Stimulated activated CD4-positive, alpha-beta T cell treated with anti-CD3 and anti-CD28 coated beads, Interleukin-1b, Interleukin-23, amount 100 ng/mL, for 48 hours (primary cell): ENCODE measurements at places on chromosomes 13 and 19.

DNA sequence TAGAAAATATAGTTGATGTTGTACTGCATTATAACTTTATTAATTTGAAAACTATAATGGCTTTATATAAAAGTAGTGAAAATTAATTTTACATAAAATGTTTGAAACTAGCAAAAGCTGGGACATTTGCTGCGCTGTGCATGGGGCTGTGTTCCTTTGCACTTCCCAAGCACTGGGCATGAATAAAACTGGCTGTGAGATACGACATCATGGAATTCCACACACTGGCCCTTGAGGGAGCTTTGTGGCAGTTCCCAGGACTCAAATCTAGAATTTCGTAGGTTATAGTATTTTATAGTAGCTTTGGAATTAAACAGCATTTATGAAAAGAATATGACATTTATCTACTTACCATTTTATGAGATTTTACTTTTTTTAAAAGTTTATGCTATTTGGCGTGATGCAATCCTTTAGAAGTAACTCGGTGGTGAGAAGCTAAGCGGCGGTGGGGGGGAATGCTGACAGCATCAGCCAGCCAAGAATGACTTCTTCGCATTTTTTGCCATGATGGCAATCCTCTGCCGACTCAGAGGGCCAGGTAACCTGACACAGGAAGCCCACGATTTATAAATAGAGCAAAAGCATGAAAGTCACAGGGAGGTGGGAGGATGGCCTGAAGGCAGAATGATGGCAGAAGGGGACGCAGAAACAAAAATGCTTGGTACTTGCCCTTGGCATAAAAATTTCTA lies 553.5 kb downstream of the MYO16 start:
- DNase-seq = no peak

GRCh38 chr13:97130190-97130589 lies 91.9 kb upstream of the MBNL2 start:
- no peak for DNase-seq

- DNase-seq = no peak
Observed at GRCh38 chr19:18895824-18896341, at the start of gene CERS1. TSS of gene CERS1 (minus strand) at chr19:18896158. CDS start at chr19:18896072, 86 bp downstream.

DNA sequence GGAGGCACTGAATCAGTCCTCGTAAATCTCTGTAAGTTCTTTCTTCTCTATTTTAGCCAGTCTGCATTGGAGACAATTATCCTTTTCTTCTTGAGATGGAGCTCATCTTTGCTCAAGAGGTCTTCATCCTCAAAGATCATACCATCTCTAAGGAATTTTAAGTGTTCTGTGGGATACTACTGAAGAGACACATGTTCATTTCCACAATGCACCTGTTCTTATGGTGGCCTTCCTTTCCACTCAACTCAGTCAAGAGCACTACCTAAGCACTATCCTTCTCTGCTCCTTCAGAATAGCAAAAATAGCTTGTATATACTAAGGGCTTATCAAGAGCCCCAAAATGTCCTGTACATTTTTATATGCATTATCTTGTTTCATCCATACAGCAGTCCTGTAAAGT lies 214.0 kb downstream of the KLF5 start:
- DNase-seq = no peak

DNA sequence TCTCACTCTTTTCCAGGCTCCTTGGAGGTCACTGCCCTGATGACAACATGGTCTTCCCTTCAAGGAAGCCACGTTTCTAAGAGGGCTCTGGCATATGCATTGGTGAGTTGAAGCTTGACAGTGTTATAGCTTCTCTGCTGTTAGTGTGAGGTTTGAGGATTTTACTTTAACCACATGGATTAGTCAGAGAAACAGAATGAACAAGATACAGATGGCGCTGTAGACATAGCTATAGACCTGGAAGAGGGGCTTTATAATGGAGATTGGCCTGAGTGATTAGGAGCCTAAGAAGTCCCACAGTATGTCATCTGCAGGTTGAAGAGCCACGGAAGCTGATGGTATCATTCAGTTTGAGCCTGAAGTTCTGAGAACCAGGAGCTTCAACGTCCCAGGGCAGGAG lies 18.4 kb upstream of the URI1 start:
- no peak for DNase-seq

GRCh38 chr19:12774588-12775555 lies at the start of gene HOOK2:
TSS of gene HOOK2 (minus strand) at chr19:12775552. CDS start at chr19:12775449, 103 bp downstream.
- no peak for DNase-seq

- peak; percentile 49 for DNase-seq
Observed at GRCh38 chr19:53132141-53132991, at the start of gene ZNF415. TSS of gene ZNF415 (minus strand) at chr19:53132910. CDS start at chr19:53122676, 10,234 bp downstream.

- no peak for DNase-seq
Observed at GRCh38 chr19:50501186-50501567, 9.8 kb downstream of the JOSD2 start.

GRCh38 chr19:14349426-14349825 lies 31.8 kb upstream of the ADGRE5 start:
- no peak for DNase-seq

DNA sequence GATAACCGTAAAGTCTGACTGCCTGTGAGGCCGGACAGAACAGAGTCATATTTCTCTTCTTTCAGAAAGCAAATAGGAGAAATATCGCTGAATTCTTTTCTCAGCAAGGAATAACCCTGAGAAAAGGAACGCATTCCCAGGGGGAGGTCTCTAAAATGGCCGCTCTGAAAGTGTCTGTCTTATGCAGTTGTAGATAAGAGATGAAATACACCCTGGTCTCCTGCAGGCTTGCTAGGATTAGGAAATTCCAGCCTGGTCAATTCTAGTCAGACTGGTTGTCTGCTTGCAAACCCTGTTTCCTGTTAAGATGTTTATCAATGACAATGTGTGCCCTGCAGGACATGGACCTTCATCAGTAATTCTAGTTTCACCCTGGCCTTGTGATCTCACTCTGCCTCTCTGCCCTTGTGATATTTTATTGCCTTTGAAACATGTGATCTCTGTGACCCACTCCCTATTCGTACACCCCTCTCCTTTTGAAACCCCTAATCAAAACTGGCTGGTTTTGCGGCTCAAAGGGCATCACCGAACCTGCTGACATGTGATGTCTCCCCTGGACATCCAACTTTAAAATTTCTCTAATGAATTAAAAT lies 934.8 kb upstream of the SPRY2 start:
- no peak for DNase-seq

DNA sequence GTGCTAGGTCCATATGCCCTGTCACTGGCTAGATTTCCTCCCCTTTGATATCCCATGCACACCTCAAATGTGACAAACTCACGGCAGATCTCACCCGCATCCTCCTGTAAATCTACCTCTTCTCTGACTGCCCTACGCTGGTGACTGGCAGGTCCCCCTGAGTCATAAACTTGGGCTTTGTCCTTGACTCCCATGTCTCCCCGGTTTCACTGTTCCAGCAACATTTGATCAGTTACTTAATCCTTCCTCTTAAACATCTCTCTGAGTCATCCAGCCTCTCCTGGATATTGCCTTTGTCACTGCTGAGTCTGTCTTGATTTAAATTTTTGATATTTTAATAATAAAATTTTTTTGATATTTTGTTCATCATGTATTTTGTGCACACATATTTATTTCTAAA lies 26.5 kb downstream of the FAM216B start:
- no peak for DNase-seq

DNA sequence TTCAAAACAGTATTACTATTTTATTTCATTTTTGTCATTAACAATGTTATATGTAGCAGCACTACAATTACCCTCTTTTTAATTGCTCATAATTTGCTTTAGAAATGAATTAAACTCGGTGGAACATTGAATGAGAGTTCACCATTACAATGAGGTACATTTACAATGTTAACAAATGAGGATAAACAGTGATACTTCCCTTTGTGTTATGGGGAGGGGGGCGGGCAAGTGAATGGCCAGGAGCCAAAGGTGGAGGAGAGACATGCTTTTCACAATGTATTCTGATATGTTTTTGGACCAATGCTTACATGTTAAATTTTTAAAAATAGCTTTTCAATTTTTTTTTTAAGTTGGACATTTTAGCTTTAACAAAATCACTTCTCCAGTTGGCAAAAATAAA lies 34.2 kb downstream of the NALCN start:
- no peak for DNase-seq

- DNase-seq = peak; percentile 10
Observed at GRCh38 chr19:43700395-43701000, 15.4 kb upstream of the IRGC start.

GRCh38 chr19:32902448-32902847 lies 32.9 kb upstream of the SLC7A9 start:
- no peak for DNase-seq

DNA sequence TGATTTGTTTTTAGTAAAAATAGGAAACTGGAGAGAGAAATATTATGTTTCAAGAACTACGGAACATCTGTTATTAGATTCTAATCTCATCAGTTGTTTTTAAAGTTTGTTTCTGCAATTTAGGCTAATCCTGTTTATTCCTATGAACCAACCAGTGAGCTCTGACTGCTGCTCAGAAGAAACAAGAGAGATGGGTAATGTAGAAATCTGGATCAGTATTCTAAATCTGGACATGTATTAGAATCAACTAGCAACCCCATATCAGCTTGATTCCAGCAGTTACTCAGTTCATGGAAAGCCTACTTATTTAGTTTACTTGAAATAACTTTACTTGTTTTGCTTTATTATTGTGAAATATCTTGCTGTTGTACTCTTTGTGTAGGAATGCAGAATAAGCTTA lies 115.2 kb downstream of the TNFRSF19 start:
- DNase-seq = no peak

GRCh38 chr19:2613507-2614295 lies 88.8 kb downstream of the GNG7 start:
- peak; percentile 65 for DNase-seq

- peak; percentile 57 for DNase-seq
Observed at GRCh38 chr19:35557539-35558399, 5.7 kb downstream of the ATP4A start.

DNA sequence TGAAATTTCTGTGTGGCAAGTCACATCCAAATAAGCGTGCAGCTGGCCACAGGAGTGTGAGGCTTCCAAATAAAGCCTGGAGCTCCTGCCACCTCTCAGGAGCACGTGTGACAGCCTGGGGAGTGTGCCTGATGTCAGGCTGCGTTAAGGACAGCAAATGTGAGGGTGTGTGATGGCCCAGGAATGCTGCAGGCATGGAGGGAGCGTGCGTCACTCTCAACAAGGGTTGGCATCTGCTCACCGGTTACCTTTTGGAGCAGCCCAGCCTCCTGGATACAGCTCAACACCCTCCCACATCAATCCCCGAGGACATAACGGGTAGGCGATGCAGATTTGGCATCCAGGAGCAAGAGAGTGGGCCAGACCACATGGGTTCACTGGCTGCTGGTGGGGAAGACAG lies 19.0 kb downstream of the NUMBL start:
- no peak for DNase-seq

- DNase-seq = no peak
Observed at GRCh38 chr19:23351806-23352205, 43.5 kb downstream of the ZNF91 start.

DNA sequence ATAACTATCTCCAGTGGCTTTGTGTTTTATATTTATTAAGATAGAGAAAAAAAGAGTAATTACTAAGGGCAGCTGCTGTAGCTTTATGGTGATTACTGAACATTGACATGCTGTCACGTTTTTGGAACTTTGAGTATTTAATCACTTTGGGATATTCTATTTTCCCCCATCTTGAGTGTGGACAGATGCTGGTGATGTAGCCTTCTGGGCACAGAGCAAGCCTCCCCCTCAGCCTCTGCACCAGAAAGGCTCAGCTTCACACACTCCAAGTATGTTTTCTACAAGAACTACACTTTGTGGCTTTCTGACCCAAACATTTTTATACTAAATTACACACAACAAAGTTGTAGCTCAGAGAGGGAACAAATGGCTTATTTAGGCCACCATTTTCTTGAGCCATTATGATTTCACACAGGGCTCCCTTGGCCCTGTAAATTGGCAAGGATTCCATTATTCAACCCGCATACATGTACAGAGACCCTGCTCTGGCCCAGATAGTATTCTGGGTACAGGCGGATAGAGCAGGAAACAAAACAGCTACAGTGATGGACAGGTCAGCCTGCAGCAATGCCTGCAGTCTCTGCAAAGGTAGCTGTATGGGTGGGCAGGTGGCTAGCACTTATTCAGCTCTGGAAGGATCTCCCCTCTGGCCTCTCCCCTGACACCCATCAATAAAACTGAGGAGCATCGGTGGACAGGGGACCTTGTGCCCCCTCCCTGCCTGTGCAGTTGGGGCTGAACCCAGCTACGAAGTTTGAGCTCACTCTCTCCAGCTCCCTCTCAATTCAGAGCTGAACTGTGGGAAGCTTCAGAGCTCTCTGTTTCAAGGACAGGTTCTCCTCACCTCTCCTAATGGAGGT lies 1.3 kb downstream of the ALOX5AP start:
- no peak for DNase-seq

GRCh38 chr13:26480246-26480855 lies 77.1 kb upstream of the WASF3 start:
- no peak for DNase-seq

GRCh38 chr13:110942248-110942981 lies 27.5 kb upstream of the ANKRD10 start:
- DNase-seq = peak; percentile 53

DNA sequence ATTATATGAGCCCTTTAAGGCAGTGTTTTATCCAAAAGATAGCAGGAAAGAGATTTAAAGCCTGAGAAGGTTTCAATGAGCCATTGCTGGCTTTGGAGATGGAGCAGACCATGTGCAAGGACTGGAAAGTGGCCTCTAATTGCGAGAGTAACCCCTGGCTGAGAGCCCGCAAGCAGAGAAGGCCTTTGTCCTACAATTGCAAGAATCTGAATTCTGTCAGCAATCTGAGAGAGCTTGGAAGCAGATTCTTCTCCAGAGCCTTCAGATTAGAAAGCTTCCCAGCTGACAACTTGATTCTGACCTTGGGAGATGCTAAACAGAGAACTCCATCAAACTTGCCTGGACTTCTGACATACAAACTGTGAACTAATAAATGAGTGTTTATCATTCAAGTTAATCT lies 528.7 kb upstream of the KLF12 start:
- DNase-seq = no peak
